ENCODE measurements at places on chromosomes 5 and 9. TPM values are rescaled to one million over a fixed set of nuclear protein-coding genes. Genes with fewer than 3 reads are reported as not detected.

Gene PLPPR1
- total RNA-seq = not detected

Gene TOR4A
- 4.0 TPM for total RNA-seq

Gene PPP3R2
- not detected for total RNA-seq

Gene LECT2
- not detected for total RNA-seq

Gene TMEFF1
- 0.24 TPM for total RNA-seq

Gene ADAMTS16
- total RNA-seq = not detected

Gene NTNG2
- total RNA-seq = 1.4 TPM

Gene IFNA14
- total RNA-seq = not detected

Gene ZDHHC11
- total RNA-seq = 7.0 TPM

Gene PCA3
- not detected for total RNA-seq

Gene SPINK6
- total RNA-seq = not detected

Gene FBN2
- 0.15 TPM for total RNA-seq

Gene SH3GL2
- total RNA-seq = not detected

Gene SPRY4
- total RNA-seq = 2.6 TPM

Gene PRLR
- 0.24 TPM for total RNA-seq

Gene CD74
- 299 TPM for total RNA-seq

Data from activated T-cell treated with anti-CD3 and anti-CD28 coated beads, Interleukin-2, amount 50 U/mL, for 4 hours (primary cell).